ENCODE measurements at places on chromosomes 1 and 21.

DNA sequence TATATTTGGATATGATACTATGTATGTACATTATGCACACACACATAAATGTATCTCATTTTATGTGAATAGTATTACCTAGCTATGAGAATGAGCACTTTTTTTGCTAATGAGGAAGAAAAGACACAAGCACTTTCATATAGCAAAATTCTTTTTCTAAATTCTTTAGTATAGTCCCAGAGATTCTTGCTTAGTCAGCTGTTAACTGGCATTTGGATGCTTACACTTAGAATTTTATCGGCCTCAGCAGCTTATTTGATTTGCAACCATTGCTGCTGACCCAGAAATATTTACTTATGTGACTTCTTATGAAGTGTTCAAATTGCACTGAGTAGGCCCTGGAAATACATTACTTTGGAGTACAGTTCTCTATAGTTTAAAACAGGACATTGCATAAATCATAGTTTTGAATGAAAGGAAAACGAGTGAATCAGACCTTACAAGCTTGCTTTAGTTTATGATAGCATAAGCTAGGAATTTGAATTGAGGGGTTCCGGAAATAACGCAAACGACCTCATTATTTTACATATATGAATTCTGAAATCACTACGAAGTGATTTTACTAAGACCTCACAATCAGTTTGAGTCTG, 653.9 kb upstream of the NEGR1 start:
- no peak for DNase-seq

- DNase-seq: no peak
Observed at GRCh38 chr1:79716447-79716846, 709.9 kb upstream of the ADGRL4 start.

GRCh38 chr1:171794085-171794484, 12.6 kb downstream of the METTL13 start:
- DNase-seq: no peak

DNA sequence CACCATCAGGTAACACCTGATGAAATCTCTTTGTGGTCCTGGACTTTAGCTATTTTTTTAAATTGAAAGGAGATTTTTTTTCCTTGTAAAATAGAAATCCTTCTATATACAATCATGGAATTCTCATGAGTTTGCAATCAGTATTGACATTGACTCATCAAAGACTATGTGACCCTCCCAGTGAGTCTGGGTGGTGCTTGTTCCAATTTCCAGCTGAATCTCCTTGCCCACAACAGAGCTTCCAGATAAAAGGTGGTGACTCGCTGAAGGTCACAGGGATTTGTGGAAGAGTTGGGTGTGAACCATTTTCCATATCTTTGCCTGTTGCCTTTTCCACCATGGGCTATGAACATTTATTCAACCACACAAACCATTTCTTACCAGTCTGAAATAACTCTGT, 486.6 kb downstream of the AJAP1 start:
- no peak for DNase-seq

DNA sequence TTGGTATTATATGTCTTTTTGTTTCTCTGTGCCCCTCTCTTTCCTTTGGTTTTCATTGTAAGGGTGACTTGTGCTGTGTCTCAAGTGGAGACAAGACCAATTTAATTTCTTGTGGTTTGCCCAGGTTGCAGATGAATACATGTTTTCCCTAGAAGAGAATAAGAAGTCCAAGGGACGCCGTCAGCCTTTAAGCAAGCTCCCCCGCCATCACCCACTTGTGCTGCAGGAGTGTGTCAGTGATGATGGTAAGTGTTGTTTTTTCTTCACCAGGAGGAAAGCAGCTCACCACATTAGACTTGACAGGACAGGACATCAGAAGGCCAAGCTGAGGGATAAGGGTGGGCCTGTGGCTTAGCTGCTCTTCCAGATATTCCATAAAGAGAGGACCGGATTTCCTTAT, 23.8 kb upstream of the ST3GAL3 start:
- no peak for DNase-seq

- DNase-seq: no peak
Observed at GRCh38 chr1:194476351-194476750, 1289.9 kb upstream of the B3GALT2 start.

DNA sequence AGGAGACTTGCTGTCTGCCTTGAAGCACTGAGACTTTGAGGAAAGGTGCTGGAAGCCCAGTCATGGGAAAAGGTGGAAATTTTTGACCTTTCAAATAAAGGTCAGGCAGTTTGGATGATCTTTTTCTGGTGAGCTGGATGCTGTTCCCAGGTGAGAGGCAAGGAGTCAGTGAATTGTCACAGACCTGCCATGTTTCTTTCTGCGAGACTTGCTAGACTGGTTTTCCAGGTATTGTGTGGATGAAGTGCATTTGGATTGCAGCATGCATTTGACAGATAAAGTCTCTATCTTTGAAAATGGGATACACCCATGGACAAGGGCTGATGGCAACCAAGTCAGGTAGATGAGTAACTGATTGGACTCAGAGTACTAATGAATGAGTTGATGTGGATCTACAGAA, 65.7 kb upstream of the NHLH2 start:
- DNase-seq: no peak

DNA sequence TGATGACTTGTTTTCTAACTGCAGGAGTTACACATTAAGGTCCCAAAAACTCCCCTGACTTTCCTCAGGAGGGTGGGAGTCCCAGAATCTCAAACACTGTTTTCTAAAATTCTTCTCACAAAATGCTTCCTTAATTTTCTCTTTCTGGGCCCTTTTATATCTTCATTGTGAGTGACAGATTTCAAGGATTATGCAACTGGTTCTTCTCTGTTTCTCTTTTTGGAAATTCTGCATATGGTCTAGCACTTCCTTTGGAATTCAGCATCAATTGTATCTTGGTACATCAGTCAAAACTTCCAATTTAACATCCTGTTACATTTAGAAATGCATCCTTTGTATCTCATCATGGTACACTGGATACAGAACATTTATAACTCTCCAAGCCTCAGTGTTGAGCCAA, 59.7 kb downstream of the LMO4 start:
- no peak for DNase-seq

- DNase-seq: peak; percentile 41
Observed at GRCh38 chr1:103106426-103107341, 1.6 kb downstream of the COL11A1 start.

GRCh38 chr1:153790313-153790965, 15.2 kb downstream of the SLC27A3 start:
- peak; percentile 96 for DNase-seq

DNA sequence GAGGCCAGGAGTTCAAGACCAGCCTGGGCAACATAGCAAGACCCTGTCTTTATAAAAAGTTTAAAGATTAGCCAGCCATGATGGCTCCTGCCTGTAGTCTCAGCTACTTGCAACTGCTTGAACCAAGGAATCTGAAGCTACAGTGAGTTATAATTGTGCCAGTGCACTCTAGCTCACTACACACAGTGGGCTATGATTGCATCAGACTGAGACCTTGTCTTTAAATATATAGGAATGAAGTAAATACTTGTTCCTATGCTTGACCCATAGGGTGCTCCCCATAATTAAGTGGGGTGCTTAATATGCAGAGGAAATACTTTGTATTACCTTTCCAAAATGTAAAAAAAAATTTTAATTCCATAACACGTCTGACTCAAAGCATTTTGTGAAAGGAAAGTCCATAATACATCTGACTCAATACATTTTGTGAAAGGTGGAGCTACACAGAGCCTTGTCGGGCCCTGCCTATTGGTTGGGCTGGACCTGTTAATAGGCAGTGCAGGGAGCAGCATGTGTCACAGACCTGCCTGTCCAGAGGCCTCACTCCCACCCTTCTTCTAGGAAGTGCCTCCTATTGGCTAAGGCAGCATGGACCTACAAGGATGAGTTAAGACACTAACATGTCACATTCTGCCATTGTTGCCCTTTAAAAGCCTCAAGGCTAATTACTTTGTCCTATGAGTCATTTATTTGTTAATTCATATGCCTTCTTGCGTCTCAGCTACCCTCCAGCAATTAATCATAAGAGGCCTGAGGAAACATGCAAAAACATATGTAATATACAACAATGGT, 33.6 kb downstream of the CD58 start:
- no peak for DNase-seq

DNA sequence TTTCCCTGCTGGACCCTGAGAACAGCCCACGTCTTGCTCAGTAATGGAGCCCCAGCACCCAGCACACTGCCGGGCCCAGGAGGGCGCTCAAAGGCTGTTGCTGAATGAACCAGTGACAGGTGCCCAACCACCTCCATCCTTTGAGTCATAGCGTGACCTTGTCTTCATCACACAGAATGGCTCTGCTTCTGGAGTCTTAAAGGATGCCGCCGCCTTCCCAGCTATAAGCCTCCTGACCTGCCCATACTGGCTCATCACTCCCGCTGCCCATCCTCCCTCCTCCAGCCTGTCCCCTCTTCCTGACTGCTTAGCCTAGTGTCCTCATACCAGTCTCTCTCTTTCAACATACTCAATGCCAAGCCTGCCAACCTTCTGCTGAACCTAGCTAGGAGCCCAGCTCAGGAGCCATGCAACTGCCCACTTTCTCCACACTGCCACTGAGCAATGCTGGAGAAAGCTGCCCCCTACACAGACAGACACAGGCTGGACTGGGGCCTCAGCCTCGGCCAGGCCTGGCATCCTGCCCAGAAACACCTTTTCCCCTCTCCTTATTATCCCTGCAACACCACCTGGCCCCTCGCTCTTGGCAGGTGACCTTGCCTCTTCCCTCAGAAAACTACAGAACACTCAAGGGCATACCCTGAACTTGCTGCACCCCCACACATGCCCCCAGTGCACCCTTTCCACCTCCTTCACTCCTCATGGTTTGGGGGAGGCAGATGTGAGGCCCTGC, 14.1 kb downstream of the TTC39A start:
- peak; percentile 69 for DNase-seq

GRCh38 chr21:32411350-32412161, 950 bp upstream of the EVA1C start:
- DNase-seq: no peak

DNA sequence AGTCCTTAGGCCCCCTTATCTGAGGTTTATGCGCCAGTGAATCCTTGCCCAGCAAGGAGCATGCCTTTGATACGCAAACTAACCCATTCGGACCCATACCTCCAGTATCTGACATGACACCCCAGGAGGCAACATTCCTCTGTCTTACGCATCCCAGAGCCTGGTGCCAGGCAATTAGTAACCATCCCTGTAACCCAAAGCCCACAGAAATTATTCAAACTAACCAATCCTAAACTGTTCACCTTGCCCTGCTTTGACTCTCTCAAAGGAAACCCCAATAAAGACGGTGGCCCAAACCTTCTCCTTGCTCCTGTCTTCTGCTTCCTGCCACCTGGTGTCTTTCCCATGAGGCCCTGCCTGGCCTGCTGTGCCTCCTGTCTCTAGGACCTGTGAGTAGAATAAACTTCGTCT, 36.4 kb downstream of the ZNF496 start:
- DNase-seq: no peak

DNA sequence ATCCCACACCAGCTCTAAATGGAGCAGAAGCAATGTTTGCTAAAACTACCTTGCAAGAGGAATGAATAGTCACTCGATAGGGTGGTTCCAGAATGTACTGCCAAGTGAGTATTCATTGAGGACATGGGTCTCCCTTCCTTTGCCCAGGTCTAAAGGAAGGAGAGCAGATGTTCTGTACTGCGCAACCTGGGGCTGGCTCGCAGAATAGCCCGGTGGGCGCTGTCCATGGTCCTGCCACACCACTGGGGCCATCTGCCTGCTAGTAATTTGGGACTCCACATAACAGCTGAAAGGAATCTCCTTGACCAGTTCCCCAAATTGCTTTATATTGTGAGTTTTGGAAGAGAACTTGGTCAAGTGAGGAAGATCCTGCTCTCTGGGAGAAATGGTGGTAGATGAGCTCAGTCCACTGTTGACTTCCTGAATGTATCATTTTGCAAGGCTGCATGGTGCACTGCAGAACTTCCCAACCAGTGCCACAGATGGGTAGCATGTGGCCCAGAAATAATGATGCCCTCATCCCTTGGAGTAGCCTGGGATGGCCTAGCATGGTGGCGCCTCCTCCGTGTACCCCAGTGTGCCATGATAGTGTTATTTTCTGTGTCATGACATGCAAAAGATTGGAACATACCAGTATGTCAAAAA, 5.7 kb downstream of the SLC6A17 start:
- no peak for DNase-seq

GRCh38 chr1:156647351-156647750, 5.4 kb downstream of the BCAN start:
- no peak for DNase-seq

DNA sequence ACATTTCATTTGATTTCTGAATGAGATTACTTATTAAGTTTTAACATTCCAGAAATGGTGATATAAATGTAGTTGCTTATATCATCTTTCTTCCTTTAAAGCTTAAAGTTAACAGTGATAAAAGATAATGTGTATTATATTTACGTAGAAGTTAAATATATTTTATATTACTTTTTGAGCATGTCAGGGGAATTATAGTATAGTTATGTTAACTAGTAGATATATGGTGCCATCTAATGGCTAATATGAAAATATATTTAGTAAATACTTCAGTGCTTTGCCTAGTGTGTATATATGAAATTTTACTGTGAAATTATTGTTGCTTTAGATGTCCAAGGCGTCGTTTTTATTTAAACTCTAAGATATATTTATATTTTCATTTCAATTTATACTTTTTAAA, 51.5 kb downstream of the SYT14 start:
- peak; percentile 9 for DNase-seq

DNA sequence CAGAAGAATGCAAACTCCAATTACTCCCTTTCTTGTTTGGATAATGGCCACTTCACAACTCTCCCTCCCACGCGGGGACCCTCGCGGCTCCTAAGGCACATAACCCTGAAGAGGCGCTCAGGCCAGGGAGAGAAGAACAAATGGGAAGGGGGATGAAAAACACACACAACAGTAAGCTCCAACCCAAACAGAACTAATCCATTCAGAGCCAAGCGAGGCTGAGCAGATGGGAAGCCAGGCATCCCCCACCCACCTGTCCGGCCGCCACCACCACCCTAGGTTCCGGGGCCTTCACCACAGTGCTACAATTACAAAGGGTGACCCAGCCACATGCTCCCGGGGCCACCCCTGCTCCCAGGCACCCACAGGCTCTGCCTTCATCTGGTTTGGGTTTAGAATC, 101.5 kb downstream of the MRPL37 start:
- no peak for DNase-seq

DNA sequence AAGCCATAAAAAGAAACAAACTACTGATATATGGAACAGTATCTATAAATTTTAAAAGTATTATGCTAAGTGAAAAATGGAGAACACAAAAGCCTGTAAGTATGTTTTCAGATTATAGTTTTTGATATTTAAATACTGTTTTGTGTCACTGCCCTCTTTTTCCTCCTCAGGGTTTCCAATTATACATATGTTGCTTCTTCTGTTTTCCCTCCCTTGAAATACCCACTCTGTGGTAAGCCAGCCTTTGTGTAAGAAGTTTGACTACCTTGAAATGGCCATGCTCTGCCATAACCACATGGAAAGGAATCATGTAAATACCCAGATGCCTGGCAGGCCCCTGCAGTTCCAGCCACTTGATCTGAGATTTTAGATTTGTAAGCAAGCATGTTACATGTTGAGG, 248.3 kb downstream of the AKT3 start:
- no peak for DNase-seq

- no peak for DNase-seq
Observed at GRCh38 chr1:160109686-160110085, 5.9 kb upstream of the ATP1A2 start.

GRCh38 chr1:95146637-95147036, 29.5 kb downstream of the TLCD4 start:
- no peak for DNase-seq

GRCh38 chr1:160267284-160267991, 5.1 kb upstream of the DCAF8 start:
- DNase-seq: no peak

GRCh38 chr1:99557546-99558202, 88.2 kb upstream of the PALMD start:
- DNase-seq: no peak
